ENCODE measurements at places on chromosomes 7 and 10.

DNA sequence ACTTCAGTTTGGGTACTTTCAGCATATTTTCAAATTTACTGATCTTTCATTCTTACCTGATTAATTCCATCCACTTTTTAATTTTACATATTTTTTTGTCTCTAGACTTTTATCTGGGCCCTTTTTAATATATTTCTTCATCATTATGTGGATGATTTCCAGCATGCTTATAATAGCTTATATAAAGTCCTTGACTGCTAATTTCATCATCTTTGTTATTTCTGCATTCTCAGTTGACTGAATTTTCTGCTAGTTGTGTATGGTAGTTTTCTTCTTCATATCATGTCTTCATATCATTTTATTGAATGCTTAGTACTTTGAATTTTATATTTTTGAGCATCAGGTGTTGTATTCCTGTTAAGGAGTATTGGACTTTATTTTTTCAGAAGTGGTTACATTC is 39.6 kb downstream of the STAM start:
- DNase-seq = no peak

GRCh38 chr10:93299606-93300287 is 182.4 kb downstream of the MYOF start:
- no peak for DNase-seq

DNA sequence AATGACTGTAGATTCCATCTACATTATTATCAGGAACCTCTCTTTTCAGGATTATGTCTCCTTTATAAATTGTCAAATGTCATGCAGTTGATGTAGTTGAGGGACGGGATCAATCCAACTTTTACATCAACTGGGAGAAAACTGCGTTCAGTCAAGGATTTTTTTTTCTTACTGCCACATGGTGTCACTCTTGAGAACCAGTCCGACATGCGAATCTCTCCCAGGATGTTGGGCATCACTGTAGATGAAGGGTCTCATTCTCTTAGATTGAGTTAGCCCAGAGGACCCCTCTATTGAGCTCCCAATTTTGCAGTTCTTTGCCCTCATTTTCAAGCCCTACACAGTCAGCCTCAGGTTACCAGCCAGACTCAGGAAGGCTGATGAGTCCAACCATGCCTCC is 120.3 kb upstream of the PTPRZ1 start:
- DNase-seq = no peak

GRCh38 chr7:39199951-39200350 is 222.2 kb downstream of the POU6F2 start:
- DNase-seq = no peak

DNA sequence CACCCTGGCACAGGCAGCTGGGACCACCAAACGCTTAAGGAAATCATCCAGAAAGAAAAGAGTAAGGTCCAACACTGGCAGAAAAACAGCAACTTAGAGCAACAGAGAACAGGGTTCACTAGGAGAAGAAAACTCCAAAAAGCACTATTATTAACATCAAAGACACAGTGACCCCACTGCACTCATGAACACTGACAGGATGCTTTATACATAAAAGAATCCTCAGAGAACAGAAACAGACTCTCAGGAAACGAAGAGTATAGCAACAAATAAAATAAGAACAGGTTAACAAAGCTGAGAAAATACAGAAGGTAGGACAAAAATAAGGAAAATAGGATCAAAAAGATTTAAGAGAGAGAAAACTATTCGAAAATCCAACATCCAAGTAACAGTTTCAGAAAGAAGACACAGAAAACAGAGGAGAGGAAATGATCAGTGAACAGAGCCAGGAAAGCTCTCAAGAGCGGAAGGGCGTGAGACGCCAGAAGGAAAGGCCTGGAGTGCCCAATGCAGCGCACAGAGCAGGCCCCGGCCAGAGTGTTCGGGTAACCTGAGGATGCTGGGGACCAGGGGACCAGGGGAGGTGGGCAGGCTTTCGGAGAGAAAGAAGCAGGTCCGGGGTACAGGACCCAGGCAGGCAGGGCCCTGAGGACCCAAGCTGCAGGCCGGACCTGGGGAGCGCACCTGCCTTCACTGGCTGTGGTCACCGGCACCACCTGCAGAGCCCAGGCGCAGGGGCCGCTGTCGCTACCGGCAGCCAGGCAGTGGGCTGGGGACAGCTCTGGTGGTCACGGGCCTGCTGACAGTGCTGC is 258.2 kb downstream of the MAD1L1 start:
- DNase-seq = no peak

DNA sequence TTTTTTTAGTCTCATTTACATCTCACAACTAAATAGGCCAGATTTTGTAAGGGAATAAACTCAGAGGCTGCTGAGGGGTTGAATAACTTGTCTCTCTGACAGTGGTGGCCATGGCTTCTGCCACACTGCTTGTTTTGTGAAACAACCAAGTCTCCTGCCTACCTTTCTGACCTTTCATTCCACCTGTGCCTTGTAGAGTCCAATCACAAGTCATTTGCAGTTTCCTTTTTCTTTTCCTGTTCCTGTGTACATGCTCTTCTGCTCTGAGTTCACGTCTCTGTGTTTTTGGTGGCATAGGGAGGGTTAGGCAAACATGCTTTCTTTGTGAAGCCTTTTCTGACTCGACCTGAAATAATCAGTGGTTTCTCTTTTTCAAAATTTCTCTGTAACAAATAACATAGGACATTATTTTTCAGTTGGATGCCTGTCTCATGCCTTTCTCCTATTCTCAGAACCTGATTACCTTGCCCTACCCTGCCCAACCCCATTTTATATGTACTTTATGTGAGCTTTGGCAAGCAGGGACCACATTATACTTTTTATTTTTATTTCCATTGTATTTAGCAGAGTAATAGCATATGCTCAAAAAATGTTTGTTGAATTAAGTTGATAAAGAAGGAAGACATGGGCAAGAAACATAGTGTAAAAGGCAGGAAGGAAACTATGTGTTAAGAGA is 81.7 kb downstream of the HDAC9 start:
- no peak for DNase-seq

- no peak for DNase-seq
These were observed 41.1 kb downstream of the INSIG1 start for GRCh38 chr7:155338632-155339320.

GRCh38 chr7:108618056-108618455 is 48.4 kb downstream of the DNAJB9 start:
- DNase-seq = no peak

GRCh38 chr7:132406039-132406438 is 170.2 kb downstream of the PLXNA4 start:
- DNase-seq = no peak

GRCh38 chr7:151761231-151761630 is 115.7 kb downstream of the PRKAG2 start:
- DNase-seq = no peak

GRCh38 chr10:71795248-71795647 is 21.9 kb upstream of the VSIR start:
- DNase-seq = no peak

GRCh38 chr10:127989481-127990012 is 82.6 kb downstream of the PTPRE start:
- DNase-seq = no peak

Data from activated CD4-positive, CD25-positive, alpha-beta regulatory T cell treated with anti-CD3 and anti-CD28 coated beads, Interleukin-2, amount 50 U/mL, for 16 hours (primary cell).